ENCODE measurements at places on chromosomes 4 and X. TPM values are rescaled to one million over a fixed set of nuclear protein-coding genes. Genes with fewer than 3 reads are reported as not detected.
A peak's percentile ranks its signal among the peaks of the same experiment; 100 is the strongest.

The CCDC120 gene
- total RNA-seq, result 9.7 TPM

- no peak for DNase-seq
These were observed 5.9 kb downstream of the SOWAHB start for GRCh38 chr4:76892001-76892400.

GRCh38 chrX:55357236-55357635 is 92.5 kb upstream of the PAGE3 start:
- DNase-seq, result no peak

- DNase-seq, result no peak
These were observed 6.3 kb downstream of the TMEM154 start for GRCh38 chr4:152673489-152673888.

DNA sequence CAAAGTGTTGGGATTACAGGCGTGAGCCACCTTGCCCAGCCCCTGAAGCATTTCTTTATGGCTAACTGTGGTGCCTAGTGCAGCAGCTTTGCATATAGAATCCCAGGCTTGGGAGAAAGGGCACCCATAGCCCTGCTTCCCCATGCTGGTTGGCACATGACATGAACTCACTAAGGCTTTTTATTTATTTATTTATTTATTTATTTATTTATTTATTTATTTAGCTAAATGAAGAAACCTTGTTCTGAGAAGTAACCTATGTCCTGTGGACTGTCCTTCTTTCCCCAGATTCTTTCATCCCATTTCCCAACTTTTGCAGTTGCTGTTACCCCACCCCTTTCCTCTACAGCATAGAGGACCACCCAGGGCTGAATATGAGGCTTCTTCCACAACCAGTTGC is 1.9 kb upstream of the GJB1 start:
- DNase-seq, result no peak

GRCh38 chr4:57442831-57443291 is 332.7 kb upstream of the IGFBP7 start:
- no peak for DNase-seq

The ARMCX1 gene
- total RNA-seq, result 24.7 TPM

DNA sequence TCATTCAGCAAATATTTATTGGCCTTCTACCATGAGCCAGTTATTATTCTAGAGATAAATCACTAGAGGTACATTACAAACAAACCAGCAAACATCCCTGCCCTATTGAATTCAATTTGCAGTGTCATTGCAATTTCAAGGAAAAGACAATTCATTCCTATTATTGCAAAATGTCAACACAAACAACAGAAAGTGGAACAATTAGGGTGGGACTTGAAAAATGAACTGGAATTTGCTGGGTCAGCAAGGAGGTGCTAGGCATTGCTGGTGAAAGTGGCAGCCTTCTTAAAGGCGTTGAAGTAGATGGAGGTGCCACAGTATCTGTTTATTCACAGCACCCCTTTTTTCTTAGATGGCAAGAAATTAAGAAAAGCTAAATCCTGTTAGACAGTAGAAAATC is 224.0 kb upstream of the BMP3 start:
- no peak for DNase-seq

DNA sequence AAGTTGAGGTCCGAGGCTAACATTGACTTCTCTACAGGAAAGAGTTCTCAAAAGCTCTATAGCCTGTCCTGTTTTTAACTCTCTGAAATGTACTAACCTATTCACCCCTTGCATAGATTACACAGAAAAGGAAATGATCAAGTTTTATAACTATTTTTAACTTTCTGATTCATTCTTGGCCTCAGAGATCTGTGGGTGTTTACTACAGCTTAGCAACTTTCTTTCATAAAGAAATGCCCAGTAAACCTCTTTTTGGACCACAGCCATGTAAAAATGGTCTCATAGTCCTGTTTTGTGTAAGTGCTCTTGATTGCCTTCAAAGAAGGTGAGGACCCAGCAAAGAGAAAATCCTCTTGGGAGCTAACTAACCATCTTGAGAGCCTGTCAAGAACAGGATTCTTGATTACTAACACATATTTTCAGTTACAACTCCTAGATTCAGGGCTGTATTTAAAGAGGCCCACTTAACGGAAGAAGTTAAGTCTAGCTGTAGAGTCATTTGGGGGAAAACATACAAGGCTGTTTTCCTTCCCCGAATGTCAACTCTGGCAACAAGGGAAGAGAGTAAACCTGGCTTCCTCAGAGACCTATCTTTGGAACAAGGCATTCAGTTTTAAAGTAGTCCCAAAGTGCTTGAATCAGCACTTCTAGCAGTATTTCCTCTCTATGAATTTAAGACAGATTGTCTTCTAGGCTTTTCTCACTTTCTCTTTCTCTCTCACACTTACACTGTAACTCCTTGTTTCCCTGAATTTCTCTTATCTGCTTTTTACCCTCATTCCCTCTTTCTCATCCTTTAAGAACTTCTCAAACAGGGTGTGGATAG is 78.2 kb downstream of the IL21 start:
- DNase-seq, result no peak

The IRS4 gene
- total RNA-seq, result not detected

DNA sequence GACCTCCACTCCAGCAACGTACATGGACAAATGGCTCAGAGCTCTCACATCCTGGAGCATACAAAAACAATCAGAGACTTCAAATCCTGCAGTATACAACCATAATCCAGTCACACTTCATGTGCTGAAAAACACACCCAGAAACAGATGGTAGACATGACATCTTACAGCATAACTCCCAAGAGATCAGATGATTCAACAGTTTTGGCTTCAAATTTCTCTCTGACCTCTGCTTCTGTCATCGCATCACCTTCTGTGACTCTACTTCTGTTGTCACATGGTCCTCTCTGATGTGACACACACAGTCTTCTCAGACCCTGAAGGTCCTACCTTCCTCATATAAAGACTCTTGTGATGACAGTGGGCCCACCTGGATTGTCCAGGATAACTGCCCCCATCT is 18.5 kb downstream of the SUV39H1 start:
- DNase-seq, result no peak

GRCh38 chr4:140995058-140995457 is 138.2 kb downstream of the RNF150 start:
- DNase-seq, result no peak

The PGRMC2 gene
- 77.3 TPM for total RNA-seq

DNA sequence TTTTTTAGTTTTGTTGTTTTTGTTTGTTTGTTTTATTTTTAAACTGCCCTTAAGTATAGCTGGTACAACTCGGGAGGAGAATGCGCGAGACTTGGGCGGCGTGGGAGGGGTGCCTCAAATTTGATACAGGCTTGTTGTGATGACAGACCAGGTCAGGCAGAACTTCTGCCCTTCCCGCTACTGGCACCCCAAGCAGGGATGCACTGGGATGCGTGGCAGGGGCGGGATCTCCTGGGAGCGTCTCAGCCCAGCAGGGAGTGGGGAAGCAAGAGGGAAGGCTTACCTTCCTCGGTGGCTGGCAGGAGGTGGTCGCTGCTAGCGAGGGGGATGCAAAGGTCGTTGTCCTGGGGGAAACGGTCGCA is 851 bp downstream of the SFRP2 start:
- DNase-seq, result no peak

GRCh38 chr4:4507403-4507802 is 34.4 kb downstream of the STX18 start:
- no peak for DNase-seq

- peak; percentile 48 for DNase-seq
These were observed 84.1 kb downstream of the NHS start for GRCh38 chrX:17459008-17459611.

The SMIM31 gene
- 0.31 TPM for total RNA-seq
